ENCODE measurements at places on chromosomes 12 and 14.
A peak's percentile ranks its signal among the peaks of the same experiment; 100 is the strongest.

DNA sequence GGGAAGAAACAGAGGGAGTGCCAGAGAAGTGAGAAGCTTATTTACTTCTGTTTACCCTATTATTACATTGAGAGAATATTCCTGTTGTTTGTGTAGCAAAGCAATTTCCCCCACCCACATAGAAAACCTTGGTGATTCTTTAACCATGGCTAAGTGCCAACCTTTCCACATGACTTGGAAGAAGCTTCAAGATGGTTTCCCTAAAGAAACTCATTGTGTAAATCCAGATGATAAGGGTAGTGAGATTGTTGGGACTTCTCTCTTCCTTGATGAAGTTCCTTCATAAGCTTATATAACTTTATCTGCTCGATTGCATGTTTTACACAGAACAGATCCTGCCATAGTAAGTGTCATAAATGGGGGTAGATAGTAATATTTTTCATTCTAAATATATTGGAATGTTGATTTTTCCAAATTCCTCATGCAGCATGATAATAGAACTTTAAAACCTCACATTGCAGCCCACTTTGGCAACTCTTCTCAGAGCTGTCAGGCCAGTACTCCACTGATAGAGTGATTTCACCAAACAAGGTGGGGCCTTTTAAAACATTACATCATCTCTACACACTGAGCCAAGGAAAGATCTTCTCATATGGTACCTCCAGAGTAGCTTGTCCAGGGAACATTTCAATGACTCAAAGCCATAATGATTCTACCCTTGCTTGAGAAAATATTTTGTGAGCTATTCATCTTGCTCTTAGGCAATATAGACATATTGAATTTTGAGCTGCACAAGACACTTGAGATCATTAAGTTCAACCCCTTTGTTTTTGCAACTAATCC is 47.8 kb upstream of the KIF21A start:
- no peak for DNase-seq

DNA sequence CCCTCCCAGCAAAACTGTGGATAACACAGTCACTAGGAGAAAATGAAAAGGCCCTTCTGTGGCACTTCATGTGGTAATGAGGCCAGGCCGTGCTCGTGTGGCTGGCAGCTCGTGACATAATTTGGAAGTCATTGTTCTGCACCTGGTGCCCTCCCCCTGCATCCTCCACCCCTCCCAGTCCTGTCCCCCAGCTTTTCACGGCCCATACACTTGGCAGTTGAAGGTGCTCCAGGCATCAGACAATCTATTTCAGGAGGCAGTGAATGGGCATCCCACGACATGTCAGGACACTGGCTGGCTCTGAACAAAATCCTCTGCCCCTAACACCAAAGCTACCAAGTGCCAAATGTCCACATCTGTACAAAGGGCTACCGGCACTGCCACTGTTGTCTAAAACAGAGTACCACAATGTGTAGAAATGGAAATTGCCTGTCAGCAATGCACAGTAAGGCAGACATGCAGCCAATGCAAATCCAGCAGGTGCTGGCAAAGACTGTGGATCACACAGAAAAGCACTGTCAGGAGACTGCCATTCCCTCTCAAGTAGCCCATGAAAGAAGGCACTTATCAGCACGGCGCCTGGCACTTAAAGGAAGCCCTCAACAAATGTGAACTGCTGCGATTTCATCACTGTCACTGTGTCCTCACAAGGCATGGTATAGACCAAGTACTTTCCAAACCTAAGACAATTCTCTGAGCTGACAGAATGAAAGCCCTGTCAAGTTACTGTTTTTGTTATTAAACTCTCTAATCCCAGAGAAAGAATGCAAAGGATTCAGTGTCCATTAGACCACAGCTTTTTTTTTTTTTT is 39.1 kb downstream of the CORO1C start:
- peak; percentile 79 for DNase-seq

- DNase-seq: no peak
Measured at GRCh38 chr12:123449249-123449733, 8.6 kb upstream of the SNRNP35 start.

DNA sequence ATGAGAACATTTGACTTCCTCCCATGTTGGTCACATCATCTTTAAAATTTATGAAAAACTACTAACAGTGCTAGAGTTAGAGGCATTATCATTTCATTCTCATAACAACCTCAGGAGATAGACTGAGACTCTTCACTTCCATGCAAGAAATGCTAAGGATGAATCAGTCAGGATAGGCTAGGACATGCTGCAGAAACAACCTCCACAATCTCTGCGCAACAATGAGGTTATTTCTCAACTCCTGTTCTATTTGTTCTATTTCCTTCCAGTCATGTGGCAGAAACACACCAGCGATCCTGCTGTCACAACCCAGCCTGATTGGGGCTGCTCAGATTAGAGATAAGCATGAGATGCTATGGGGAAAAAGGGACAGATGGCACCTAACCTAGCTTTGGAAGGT is 49.0 kb upstream of the TMEM263 start:
- DNase-seq: no peak

DNA sequence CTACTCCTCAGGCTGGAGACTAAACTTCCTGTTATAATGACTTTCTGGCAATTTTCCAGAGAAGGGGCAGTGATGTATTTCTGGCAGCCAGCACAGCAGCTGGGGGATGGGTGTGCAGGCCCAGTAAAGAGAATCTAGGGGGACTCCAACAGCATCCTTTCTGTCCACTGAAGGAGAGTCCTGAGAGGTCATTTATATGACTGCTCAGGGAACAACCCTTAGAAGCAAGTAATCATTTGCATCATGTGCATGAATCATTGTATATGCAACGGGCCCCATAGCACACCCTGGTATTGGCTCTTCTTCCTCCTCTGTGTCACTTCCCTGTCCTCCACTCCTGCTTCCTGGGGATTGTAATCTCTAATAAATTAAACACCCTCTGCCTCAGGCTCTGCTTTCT is 493.8 kb downstream of the RPS29 start:
- DNase-seq: no peak

GRCh38 chr12:8637244-8637643 is 24.6 kb upstream of the AICDA start:
- no peak for DNase-seq

DNA sequence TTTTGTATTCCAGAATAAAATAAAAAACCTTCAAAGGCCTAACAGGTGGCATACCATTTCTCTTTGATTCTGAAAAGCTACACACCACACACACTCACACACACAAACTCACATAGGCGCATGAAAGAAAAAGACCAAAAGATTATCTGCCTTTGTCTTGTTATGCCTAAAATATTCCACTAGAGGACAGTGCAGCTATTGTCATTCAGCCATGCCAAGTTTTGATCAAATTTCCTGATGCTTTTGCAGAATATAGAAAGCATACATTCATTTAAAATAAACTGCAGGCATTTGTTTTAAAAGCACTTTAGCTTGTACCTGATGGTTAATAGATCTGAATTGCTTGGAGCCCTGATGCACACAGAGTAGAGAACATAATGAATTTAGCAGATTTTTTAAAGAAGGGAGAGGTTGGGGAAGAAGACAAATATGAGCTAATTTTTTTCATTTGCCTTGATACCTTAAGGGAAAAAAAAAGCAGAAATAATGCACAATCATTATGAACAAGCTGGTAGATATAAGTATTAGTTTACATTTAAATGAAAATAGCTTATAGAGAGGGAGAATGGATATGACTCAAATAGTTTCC is 1766.9 kb upstream of the SEL1L start:
- no peak for DNase-seq

DNA sequence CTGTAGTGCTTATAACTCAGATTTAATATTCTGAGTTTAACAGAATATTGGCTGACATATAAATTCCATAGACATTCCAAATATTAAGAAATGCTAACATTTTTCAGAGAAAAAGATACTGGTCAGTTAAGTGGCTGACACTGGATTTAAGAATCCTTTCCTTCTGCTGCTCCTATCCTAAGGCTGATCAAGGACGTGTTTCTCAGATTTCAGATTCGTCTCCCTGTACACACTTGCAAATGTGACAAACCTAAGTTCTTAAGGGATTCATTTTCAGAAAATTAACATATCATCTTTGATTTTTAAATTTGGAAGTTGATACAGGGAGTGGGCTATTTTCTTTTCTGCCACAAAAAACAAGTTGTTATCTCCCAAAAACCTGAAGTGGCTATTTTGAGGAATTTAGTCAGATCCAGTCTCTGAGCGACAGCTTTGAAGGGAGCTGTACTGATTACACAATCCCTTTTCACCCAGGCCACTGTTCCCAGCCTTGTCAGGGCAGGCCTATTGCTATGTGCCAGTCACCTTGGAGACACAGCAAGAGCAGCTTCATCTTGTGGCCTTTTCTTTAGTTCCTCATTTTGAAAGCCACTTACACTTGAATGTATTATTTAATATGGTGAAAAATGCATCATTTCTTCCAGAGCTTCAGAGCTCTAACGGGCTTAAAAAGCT is 370.6 kb downstream of the KCNH5 start:
- DNase-seq: no peak

GRCh38 chr12:65229441-65229840 is 49.0 kb upstream of the MSRB3 start:
- no peak for DNase-seq

DNA sequence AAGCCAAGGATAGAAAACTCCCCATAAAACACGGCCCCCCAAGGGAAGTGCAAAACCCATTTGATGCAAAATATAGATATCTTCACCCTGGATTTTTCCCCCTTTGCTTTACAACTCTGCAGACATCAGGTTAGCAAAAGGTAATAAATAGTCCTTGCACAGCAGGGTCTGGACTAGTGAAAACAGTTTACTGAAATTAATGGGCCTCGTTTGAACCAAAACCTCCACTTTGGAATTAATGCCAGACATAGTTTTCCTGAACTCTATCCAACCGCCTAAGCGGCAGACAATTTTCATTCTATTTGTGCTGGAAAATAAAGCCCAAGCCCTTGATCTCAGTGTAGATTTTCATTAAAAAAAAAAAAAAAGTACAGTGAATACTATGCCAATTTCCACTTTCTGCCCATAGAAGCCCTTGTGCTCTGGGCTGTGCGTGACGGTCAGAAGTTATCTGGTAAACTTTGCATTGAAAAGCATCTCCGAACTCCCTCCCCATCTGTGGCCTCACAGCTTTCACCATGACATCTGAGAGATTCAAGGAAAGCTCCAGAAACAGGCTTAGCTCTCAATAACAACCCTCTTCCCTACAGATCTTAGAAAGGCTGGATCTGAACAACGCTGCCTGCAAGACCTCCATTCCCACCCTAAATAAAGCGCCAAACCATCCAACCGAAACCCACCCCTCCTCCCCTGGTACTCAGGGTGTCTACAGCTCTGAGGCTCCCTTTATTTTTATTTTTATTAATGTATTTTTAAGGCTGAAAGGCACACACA is 11.0 kb upstream of the IRF2BPL start:
- peak; percentile 57 for DNase-seq

GRCh38 chr12:48446161-48446776 is 26.1 kb upstream of the ANP32D start:
- no peak for DNase-seq

- no peak for DNase-seq
Measured at GRCh38 chr12:119389687-119390086, 55.2 kb downstream of the CCDC60 start.

DNA sequence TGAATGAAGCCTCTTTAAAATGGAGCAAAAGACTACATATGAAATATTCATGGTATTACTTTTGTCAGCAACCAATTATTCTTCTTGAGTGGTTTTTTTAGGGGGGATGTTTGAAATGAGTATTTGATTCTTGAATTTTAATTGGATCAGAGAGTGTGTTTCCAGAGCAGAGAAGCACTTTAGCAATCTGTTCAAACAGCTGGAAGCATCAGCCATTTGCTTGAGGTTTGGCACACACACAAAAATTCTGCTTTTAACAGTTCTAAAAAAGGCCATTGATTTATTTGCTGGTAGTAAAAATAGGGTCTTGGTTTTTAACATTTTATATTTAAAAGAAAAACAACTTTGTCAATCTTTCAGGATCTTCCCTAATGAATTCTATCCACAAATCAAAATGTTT is 292.7 kb downstream of the LRFN5 start:
- DNase-seq: no peak

DNA sequence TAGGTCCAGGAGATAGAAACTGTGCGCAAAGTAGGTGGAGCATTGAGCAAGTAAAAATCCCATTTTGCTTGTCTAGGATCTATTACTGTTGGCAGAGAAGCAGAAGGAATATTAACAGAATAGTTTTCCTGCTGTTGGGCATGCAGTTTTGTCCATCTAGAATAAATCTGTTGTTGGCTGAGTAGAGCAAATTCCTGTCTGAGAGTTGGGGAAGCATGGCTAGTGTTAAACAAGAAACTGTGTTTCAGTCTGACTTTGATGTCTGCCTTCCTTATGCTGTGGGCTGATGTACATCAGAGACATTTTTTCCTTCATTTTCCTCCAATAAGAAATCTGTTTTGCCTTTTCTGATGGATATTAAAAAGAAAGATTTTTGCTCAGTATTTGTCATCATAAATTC is 98.2 kb downstream of the RAD52 start:
- DNase-seq: no peak

GRCh38 chr12:1836854-1837421 is 16.6 kb downstream of the LRTM2 start:
- no peak for DNase-seq

GRCh38 chr12:50050410-50051098 is 6.8 kb upstream of the ASIC1 start:
- DNase-seq: no peak

DNA sequence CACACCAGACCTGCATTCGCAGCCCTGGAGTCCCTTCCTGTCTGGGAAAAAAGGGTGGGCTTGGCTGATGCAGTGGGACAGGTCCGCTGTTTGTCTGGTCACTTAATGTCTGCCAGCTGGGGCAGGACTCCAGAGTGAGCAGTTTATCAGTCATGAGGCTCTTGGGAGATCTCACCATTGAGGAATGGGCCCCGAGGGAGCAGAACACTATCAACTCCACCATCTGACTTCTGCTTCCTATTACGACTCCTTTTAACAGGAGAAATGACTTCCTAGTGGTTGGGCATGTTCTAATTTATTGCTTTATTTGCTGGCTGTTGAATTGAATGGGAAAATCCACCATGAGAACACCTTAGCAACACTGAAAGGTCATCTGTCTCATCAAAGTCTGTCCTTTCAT is 182.5 kb upstream of the RASSF8 start:
- no peak for DNase-seq
